Dermis microvascular lymphatic vessel endothelial cell (primary cell): ENCODE measurements at places on chromosomes 3 and 15.

- DNase-seq = no peak
Measured at GRCh38 chr15:46131876-46132275, 497.0 kb downstream of the SQOR start.

GRCh38 chr15:77982127-77982490 lies 95.4 kb downstream of the TBC1D2B start:
- no peak for DNase-seq

DNA sequence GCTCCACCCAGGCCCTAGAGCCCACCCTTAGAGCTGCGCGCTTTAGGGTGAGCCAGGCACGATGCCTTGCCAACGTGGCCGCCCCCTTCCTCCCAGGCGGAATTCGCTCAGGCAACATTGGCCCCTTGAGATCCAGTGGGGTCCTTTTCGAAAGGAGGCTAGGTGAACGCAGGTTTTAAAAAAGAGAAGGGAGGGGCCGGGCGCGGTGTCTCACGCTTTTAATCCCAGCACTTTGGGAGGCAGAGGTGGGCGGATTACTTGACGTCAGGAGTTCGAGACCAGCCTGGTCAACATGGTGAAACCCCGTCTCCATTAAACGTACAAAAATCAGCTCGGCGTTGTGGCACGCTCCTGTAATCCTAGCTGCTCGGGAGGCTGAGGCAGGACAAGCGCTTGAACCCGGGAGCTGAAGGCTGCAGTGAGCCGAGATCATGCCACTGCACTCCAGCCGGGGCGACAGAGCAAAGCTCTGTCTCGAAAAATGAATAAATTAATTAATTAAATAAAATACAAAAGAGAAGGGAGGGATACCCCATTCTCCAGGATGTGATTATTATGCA lies 984 bp upstream of the RPP25 start:
- DNase-seq = no peak

GRCh38 chr15:42154212-42154941 lies 2.1 kb downstream of the PLA2G4F start:
- no peak for DNase-seq

GRCh38 chr3:151544164-151544548 lies 83.3 kb upstream of the IGSF10 start:
- DNase-seq = no peak

DNA sequence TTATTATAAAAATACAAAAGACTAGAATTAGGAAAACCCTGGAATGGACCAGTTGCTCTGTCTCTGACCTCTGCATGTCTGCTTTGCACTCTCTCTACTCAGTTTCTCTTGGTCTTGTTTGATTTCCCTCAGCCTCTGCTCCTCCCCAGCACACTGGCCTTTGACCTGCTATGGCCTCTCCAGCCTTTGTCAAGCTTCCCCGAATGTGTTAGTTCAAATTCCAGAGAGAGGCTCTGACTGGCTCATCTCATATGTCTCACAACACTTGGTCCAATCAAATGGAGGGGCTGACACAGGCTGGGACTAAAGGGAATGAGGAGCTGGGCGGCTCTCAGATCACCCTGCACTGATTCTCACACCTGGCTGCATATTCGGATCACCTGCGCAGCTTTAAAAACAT lies 52.4 kb upstream of the CMTM8 start:
- no peak for DNase-seq
